ENCODE measurements at places on chromosomes 7 and 10.

- no peak for DNase-seq
These were observed 16.0 kb upstream of the PPIF start for GRCh38 chr10:79331226-79331625.

GRCh38 chr10:132959559-132959961, 17.2 kb upstream of the CFAP46 start:
- no peak for DNase-seq

- DNase-seq, result no peak
These were observed at the start of gene GPR22 for GRCh38 chr7:107469929-107470328. GPR22 (plus strand) TSS chr7:107470057; CDS start chr7:107474061, 4,004 bp downstream.

GRCh38 chr7:104175361-104175984, 32.3 kb downstream of the ORC5 start:
- no peak for DNase-seq

DNA sequence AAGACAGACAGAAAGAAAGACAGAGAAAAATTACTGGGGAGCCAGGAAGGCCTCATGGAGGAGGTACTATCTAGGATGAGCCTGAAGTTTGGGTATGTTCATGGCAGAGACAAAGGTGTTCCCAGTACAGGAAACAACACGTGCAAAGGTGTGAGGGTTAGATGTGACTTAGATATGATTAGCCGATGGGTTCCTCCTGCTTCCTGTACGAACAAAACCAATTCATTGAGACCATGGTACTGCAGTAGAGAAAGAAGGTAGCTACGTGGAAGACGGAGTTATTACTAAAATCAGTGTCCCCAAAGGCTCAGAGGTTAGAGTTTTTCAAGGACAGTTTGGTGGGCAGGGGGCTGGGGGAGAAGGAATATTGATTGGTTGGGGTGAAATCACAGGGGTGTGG, 55.2 kb upstream of the CHST3 start:
- no peak for DNase-seq

GRCh38 chr7:152894295-152895170, 135.0 kb downstream of the ACTR3B start:
- DNase-seq, result no peak

Measured in cortex of kidney (tissue), 1 donor.